ENCODE measurements at places on chromosomes 3 and 15.

DNA sequence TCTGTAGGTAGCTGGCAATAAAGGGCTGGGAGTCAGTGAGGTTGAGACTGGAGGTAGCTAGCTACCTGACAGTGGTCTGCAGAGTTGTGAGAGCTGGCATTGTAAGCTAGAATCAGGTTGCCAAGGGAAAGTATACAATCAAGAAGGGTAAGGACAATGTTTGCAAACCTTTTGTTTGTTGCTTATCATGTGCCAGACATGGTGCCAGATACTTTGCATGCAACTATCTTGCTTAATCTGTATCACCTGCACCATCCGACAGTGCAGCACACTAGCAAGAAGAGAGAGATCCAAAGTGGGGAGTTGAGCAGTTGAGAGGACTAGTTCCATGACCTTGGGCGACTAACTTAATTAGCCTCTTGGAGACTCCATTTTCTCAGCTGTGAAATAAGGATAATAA lies 236.4 kb downstream of the PDCD6IP start:
- DNase-seq: no peak

GRCh38 chr3:157305392-157305791 lies 131.3 kb upstream of the PTX3 start:
- DNase-seq: no peak

GRCh38 chr3:129106320-129106719 lies 15.3 kb downstream of the RAB43 start:
- DNase-seq: no peak

GRCh38 chr3:68271145-68271544 lies 616.7 kb upstream of the SUCLG2 start:
- DNase-seq: no peak

- DNase-seq: no peak
These were observed 735 bp downstream of the GOLGA8B start for GRCh38 chr15:34582461-34583371.

- DNase-seq: no peak
These were observed 82.0 kb downstream of the HHLA2 start for GRCh38 chr3:108378153-108378951.

GRCh38 chr15:41017066-41017735 lies 63.9 kb downstream of the CHAC1 start:
- DNase-seq: no peak

GRCh38 chr15:66713843-66714508 lies 11.9 kb downstream of the SMAD6 start:
- no peak for DNase-seq

DNA sequence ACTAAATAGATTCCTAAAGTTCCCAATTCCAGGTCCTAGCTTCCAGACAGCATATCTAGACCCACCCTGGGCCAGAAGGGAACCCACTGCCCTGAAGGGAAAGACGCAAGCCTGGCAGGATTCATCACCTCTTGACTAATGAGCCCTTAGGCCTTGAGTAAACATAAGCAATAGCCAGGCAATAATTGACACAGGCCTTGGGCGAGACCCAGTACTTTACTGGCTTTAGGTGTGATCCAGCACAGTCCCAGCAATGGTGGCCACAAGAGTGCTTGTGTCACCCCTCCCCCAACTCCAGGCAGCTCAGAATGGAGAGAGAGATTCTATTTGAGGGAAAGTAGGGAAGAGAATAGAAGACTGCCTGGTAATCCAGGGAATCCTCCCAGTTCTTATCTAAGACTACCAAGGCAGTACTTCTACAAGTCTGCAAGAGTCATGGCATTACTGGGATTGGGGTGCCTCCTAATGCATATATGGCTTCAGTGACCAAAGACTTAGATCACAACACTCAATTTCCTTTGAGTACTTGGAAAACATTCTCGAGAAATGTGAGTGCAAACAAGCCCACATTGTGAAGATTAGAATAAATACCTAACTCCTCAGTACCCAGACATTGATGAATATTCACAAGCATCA lies 30.4 kb upstream of the WWTR1 start:
- no peak for DNase-seq

DNA sequence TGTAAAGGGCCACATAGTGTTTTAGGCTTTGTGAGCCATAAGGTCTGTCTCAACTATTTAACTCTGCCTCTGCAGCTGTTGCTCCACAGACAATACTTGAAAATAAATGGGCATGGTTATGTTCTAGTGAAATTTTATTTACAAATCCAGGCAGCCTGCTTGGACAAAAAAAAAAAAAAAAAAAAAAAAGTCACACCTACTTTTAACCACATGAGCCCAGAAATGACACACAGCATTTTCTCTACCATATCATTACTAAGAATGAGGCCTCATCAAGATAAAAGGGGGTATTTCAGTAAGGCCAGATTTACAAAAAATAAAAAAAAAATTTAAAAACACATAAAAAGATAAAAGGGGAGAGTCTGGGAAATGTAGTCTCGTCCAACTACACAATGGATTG lies 1.7 kb upstream of the NGLY1 start:
- DNase-seq: no peak

- no peak for DNase-seq
These were observed 66.1 kb downstream of the EPHA3 start for GRCh38 chr3:89173546-89173945.
